Stimulated activated CD4-positive, alpha-beta T cell treated with anti-CD3 and anti-CD28 coated beads, Interleukin-1b, Interleukin-23, amount 100 ng/mL, for 4 hours (primary cell): ENCODE measurements at places on chromosomes 2 and 18.

- DNase-seq, result no peak
Measured at GRCh38 chr2:152558158-152558984, 158.9 kb downstream of the PRPF40A start.

DNA sequence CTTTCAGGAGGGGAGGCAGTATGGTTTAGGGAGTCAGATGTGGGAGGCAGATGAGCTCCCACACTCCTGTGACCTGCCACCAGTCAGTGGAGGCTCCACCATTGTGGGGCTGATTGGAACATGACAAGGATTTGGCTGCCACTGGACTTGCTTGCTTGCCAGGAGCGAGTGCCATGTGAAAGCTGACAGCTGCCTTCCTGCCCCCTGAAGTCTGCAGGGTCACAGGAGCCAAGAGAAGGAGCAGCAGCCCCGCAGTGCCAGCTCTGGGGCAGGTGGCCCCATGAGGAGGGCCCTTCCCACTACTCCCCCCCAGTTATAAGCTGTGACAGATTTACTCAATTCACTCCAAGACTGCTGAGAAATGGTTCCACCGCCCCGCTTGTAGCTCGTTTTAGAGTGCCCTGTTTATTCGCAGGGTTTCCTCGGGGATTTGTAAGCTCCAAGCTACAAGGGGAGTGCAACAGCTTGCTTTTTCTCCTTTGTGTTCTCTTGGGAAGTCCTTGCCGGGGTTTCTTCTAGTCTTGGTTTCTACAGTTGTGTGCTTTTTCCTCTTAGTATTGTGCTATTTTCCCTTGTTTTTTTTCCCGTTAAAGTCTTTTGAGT lies 414.3 kb downstream of the MEIS1 start:
- DNase-seq, result no peak

- no peak for DNase-seq
Measured at GRCh38 chr2:170121689-170122088, 56.3 kb upstream of the MYO3B start.

DNA sequence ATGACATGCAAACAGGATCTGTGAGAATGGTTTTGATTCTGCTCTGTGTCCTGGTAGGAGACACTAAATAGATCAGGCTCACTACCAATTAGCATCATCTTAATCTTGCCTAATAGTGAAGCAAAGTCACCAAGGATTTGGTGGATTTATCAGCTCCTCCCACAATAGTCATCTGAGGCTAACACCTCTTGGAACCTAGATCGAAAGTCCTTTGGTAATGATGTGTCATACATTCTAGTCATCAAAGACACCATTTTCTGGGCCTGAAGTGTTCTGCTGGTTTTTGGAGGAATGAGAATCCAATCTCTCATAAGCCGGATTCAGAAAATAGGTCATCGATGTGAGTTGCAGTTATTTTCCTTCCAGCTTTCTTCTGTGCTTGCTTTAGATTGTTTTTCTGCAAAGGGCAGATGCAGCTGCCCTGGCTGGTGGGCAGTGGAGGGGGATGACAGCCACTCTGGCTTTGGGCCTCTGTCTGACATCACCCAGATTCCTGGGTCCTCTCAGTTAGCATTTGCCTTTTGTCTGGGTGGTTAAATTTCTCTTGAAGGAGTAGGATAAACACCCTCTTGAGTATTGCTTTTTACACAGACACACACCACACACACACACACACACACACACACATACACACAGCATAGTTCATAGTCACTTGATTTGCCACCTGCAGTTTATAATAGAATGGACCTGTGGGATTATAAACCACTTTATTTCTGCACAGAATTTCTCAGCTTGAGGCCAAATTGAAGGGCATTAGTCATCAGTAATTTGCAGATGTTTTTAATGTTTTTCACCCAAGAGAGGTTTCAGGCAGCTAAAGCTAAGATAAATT lies at the start of gene MYO3B:
Gene MYO3B (plus strand): TSS at position 198 of the 832 bp plus-strand sequence. CDS start 141 bp downstream, at position 339.
- no peak for DNase-seq

GRCh38 chr2:98483257-98483861 lies 38.7 kb downstream of the INPP4A start:
- no peak for DNase-seq

- no peak for DNase-seq
Measured at GRCh38 chr2:236607471-236608187, 38.0 kb downstream of the ACKR3 start.

DNA sequence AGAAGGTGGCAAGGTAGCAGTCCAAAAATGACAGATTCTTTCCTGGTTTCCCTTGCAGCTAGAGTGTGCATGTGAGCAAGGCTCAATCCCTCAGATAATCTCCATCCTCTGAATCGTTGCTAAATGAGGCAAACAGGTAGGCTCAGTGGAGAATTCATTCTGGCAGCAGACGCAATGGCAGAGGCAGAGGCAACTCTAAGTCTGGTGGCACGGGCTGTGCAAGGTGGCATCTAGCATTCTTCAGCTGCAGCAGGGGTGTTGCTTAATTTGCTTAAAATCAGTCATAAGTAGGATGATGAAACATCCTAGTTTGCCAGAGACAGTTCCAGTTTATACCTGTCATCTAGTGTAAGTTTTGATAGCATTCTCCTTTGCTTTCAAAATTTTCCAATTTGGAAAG lies 391.1 kb upstream of the MEX3C start:
- DNase-seq, result no peak

- DNase-seq, result no peak
Measured at GRCh38 chr18:61580046-61580445, 246.8 kb downstream of the CDH20 start.

DNA sequence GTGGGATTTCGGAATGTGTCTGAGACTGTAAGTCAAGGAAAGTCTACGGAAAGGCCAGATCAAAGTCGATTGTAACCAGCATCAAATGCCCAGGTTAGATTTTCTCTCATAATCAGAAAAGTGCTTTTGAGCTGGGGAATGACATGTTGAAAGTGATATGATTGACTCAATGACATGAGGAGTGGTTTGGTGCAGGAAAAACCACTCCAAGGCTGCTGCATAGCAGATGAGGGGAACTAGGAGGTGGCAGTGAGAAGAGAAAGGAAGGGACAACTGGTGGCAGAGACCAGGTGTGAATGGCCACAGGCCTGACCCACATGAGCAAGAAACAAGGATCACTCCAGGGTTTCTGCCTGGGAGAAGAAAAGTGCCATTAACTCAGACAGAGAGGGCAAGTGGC lies 822 bp downstream of the SLC35F6 start:
- no peak for DNase-seq

DNA sequence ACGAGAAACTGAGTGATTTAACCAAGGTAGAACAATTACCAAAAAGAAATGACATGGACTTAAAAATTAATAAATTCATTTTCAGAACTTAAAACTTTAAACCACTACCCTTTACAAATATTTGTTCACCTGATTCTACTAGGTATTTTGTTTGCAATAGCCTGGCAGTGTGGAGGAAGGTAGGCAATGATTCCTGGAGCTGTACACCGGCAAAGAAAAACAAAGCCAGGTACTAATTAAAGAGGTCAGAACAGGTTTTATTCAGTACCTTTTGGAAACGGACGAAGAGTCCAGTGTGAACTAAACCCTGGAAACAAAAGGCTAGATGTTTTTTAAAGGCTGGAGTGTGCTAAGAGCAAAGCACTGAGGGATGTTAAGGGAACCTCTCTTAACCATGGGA lies 561.3 kb upstream of the FSHR start:
- no peak for DNase-seq

DNA sequence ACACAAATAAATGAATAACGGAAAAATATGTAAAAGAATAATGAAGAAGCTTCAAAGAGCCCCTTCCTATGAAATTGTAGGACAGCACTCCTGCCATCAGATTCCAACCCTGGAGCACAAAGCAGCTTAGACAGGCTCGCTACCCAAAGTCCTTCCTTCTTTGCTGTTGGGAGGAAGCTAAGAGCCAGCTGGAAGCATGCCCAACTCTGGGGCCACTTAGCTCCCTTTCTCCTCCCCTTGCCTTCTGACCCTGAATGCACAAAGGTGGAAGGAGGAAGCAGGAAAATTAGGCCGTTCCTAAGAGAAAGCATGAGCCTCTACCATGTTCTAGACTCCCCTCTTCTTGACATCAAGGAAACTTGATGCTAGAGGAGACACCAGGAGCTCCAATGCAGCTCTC lies 700.8 kb downstream of the RNF144A start:
- DNase-seq, result no peak

GRCh38 chr2:216633616-216634369 lies 573 bp downstream of the IGFBP2 start:
- no peak for DNase-seq

DNA sequence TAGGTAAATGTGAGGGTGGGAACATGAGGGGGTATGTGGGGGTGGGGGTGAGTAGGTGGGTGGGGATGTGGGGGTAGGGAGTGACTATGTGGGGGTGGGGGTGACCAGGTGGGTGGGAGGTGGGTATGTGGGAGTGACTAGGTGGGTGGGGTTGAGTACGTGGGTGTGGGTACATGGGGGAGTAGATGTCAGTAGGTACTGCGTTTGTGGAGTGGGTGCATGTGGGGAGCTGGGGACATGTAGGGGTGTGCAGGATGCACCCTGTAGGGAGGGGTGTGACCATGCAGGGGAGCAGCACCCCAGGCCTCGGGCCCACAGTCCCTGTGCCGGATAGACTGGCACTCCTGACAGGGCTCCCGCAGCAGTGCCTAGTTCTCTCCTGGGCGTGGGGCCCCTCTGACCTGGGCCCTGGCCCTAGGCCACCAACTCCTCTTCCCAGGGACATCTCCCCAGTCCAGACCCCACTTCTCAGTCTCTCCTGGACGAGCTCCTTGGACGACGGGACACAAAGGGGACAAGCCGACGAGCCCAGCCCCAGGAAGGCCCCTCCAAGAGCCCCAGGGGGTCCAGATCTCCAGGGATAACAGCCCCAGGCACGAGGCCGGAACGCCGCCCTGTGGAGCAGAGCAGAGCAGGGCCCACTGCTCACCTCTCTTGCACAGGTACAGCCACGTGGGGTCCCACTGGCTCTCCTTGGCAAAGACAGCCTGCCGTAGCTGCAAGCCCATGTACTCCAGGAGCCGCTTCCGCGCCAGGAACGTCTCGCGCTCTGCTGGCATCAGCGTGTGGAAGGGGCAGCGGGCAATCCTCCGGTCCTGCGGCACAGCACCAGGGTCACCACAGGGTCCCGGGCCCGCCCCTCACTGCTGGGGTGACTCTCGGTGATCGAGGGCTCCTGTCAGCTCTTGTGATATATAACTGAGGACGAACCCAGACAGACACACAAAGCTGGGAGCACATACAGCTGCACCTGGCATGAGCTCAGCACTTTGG lies 58.2 kb downstream of the ANKMY1 start:
- DNase-seq, result no peak

DNA sequence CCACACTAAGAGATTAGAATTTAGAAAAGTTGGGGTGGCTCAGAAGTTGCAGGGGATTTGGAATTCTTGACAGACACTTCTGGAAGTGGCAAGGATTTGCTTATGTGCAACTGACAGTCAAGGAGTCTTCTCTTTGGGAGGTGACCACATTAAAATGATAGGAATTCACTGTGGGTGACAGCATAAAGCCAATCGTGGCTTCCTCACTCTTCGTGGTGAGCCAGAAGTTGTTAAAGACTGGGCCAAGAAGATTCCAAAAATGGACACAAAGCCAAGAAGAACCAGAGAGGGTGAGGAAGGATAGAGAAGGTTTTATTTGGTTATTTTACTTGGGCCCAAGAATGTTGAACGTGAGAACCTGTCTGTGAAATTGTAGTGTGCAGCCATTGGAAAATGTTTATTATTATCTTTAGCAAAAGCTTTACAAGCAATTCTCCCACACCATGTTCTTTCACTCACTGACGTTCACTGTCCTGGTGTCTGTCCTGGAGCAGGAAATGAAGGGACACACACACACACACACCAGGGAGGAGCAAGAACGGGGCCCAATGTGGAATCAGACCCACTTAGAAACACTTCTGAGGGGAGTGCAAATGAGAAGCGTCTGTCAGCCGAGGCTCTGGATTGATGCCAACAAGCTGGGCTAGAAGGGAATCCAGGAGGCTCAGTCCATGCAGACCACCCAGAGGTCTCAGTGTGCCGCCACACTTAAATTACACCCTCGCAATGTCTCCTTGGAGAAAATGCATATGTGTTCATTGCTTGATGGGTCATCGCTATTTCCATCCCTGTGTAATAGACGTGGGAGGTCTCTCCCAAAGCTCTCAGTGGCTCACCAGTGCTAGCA lies 37.2 kb downstream of the STEAP3 start:
- DNase-seq, result no peak

- no peak for DNase-seq
Measured at GRCh38 chr2:144681389-144681788, 161.5 kb upstream of the ZEB2 start.

DNA sequence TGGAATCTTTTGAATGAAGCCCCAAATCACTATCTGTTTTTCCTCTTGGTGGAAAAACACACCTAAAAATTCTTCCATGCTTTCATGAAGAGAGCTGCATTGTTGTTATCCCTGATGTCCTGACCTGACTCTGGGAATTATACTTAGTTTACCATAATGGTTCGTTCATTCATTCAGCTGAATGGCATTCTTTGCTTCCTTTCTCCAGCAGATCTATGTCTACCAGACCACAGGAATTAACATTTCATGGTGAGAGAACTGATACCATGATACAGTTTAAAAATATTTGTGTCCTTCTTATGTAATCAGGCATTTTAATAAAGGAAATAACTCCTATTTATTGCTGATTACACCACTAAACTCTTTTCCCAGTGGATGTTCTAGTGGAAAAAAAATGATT lies 11.1 kb upstream of the SLC4A10 start:
- DNase-seq, result no peak

DNA sequence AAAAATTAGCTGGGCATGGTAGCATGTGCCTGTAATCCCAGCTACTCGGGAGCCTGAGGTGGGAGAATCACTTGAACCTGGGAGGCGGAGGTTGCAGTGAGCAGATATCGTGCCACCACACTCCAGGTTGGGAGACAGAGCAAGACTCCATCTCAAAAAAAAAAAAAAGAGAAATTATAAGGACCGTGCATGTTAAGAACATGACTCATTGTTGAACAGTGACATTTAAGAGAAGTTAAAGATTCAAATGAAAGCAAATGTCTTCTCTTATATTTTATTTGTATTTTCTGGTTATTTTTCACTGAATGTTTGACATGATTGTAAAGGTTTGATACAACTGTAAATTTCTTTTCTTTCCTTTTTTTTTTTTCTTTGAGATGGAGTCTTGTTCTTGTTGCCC lies 69.6 kb downstream of the APLF start:
- DNase-seq, result no peak

DNA sequence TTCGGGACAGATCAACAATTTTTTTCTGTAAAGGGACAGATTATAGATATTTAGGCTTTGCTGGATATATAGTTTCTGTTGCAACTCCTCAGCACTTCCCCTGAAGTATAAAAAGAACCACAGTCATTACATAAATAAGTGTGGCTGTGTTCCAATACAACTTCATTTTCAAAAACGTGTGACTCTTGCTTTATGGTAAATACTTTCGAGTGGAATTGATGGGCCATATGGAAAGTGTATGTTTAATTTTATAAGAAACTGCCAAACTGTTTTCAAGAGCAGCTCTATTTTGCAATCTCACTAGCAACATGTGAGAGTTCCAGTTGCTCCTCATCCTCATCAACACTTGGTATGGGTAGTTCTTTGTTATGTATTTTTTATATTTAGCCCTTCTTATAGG lies 370.9 kb downstream of the PLCL1 start:
- DNase-seq, result no peak

DNA sequence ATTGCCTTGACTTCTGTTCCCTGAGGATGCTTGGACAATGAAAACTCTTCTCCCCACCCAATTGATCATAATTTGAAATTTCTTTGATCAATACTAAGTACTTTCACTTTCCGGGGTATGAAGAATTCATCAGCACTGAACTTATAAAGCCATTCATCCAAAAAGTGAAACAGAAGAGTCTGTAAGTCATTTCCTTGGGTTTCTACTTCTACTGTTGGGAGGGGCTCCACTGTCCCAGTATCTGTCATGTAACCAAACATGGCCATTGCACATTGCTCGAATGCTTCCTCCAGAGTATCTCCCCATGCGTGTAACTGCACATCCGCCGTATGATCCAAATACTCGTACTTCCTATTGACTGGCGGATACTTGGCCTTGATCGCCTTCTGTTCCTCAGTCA lies 30.3 kb downstream of the NCL start:
- DNase-seq, result no peak
